Naive thymus-derived CD8-positive, alpha-beta T cell (primary cell): ENCODE measurements at places on chromosomes 12 and 14. TPM values are rescaled to one million over a fixed set of nuclear protein-coding genes. Genes with fewer than 3 reads are reported as not detected.
A peak's percentile ranks its signal among the peaks of the same experiment; 100 is the strongest.

GPRC5A gene
- not detected for polyA plus RNA-seq

SERPINA10 gene
- polyA plus RNA-seq, result not detected

PXN gene
- polyA plus RNA-seq, result 80.4 TPM

GRCh38 chr14:62084020-62084419 lies 321.8 kb downstream of the SNAPC1 start:
- H3K36me3 ChIP-seq, result no peaks in the 10 kb centered on the region
- H3K4me1 ChIP-seq, result peaks cover 10% of the 10 kb centered on the region
- H3K4me3 ChIP-seq, result no peak overlapping the region
- no peaks in the 10 kb centered on the region for H3K27me3 ChIP-seq
- H3K27ac ChIP-seq, result no peak overlapping the region

DNA sequence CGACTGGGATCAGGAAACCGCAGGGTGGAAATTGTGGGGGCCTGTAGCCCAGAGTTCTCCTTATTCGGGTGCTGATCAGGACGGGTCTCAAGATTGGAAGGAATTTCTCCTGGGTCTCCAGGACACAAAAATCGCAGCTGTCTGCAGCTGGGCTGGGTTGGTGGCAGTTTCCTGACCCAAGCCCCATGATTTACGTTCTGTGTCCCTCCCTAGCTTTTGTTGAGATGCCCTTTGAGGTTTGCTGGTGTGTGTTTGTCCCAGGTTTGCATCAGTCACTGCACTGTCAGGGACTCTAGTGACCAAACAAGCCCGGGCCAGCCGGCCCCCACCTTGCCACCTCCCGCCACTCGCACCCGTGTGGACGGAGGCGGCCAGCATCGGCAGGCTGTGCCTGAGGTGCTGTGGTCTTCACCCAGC lies 89.5 kb downstream of the FBXL14 start:
- H3K4me1 ChIP-seq, result peaks cover 10% of the 10 kb centered on the region
- peak overlapping the region; percentile 76 for H3K4me3 ChIP-seq
- no peaks in the 10 kb centered on the region for H3K36me3 ChIP-seq
- DNase-seq, result no peak
- H3K27me3 ChIP-seq, result peaks cover 23% of the 10 kb centered on the region

- no peak for DNase-seq
- no peaks in the 10 kb centered on the region for H3K36me3 ChIP-seq
- H3K4me3 ChIP-seq, result no peak overlapping the region
- peaks cover 3% of the 10 kb centered on the region for H3K27me3 ChIP-seq
- no peaks in the 10 kb centered on the region for H3K4me1 ChIP-seq
Measured at GRCh38 chr12:42786400-42787148, 197.0 kb upstream of the PRICKLE1 start.
